ENCODE measurements at places on chromosomes 4 and X.

GRCh38 chr4:68383115-68383514 is 33.2 kb upstream of the YTHDC1 start:
- DNase-seq: no peak

GRCh38 chr4:33400504-33400903 is 2680.3 kb downstream of the PCDH7 start:
- no peak for DNase-seq

GRCh38 chr4:121728798-121729226 is 32.0 kb upstream of the ANXA5 start:
- no peak for DNase-seq

DNA sequence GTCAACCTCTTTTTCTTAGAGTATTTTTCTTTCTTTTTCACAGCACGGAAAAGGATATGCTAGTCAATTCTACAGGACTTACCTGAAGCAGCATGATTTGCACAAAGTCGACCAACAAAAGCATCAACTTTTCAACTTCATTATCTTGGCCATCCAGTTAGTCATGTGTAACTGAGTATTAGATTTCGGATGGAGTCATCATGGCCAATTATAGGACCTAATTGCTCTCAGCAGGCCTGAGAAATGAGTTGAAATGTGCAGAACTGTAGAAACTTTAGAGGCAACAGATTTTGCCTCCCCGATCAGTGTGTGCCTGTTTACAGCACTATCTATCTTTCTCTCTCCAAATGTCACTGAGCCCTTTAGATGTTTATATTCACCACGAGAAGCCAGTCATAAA is 41.0 kb downstream of the PCDH10 start:
- no peak for DNase-seq

GRCh38 chr4:85603437-85604336 is 128.7 kb downstream of the ARHGAP24 start:
- no peak for DNase-seq

- DNase-seq: no peak
Observed at GRCh38 chrX:119237562-119237942, 1.5 kb downstream of the PGRMC1 start.

DNA sequence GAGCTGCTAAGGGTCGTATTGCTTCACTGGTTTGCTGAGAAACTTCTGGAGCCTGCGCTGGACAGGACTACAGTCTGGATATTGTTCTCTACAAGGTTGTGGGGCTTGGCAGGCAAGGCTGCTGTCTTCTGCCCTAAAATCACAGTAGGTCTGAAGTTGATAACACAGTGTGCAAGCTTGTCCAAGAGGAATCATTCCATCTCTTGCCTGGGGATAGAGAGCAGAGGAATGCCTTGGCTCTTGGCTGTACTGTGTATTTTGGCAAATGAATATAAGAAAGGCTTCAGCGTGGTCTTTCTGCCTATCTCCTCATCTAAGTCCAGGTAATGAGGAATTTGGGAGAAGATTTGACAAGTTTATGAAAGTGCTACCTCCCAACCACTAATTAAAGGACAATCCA is 9.4 kb upstream of the RASL11B start:
- DNase-seq: no peak
